ENCODE measurements at places on chromosomes 3 and 15.

GRCh38 chr15:71154607-71155200, 39.4 kb downstream of the THSD4 start:
- DNase-seq, result no peak

DNA sequence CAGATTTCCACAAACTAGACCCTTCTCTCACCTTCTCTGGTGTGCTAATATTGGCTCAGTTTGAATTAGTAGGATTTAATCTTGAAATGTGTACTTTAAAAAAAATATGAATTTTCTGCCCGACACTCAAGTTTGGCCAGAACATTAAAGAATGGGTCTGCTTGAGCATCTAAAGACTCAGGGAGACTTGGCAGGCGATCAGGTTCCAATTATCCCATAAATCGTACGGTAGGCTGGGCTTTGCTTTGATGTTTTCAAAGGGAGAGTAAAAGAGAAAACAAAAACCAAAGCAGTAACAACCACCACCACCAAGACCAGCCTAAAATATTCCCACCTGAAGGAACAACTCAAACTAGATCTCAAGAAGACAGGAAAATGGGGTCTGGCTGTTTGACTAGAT, 230.8 kb downstream of the EBLN2 start:
- DNase-seq, result no peak

DNA sequence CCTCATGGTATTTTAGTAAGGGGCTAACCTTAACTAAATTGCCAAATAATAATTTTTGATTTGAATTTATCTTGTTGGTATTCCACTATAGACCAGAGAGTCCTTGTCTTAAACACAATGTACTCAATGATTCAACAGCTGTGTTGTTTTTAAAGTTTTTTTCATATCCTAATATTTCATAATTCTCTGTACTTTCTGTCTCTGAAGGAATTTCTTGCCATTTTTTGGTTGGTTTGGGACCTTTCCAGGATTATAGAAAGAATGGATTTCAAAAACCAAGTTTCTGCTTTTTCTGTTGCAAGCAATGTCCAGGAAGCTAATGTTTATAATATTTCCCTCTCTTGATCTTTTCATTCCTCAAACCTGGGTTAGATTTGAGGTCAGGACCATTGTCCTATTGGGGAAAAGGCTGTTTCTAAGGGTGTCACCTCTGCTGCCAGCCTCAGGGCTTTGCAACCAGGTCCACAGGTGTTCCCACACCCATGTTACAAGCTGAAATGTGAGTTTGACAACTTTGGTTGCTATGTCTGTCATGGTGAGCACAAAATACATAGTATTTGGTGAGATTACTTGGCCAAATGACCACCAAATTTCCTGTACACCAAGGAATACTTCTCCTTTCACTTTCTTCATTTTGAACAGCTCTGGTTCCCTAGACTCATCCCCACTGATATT, 363.7 kb upstream of the RGMA start:
- DNase-seq, result no peak

DNA sequence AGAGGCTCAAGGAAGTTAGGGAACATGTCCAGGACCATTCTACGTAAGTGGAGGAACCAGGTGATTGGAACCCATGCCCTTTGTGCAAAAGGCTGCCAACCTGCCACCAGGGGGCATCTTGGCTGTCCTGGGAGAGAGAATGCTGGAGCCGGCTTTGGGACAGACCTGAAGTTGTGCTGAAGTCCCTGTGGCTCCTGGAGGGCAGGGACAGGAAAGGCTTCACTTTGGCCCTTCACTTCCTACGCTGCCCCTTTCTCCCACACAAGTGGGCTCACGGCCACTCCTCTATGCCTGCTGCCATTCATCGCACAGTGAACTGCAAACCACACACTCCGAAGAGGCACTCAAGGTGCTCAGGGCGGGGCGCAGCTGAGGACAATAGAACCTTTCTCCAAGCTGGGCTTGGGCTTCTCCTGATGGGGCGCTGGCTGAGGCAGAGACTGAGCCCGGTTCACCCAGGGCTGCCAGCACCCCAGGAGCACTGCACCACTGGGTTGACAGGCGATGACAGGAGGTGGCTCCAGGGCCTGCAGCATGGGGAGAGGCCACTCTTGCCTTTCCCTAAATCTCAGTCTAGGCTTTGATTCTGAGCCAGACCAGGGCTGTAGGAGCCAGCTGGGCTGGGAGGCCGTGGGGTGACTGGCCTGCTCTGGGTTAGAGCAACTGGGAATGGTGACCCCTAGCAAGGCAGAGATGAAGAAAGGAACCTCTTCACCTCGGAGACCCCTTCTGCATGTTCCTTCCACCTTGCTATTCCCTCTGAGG, 8.4 kb downstream of the SHF start:
- no peak for DNase-seq

GRCh38 chr15:39896846-39897245, 23.2 kb downstream of the GPR176 start:
- DNase-seq, result no peak

GRCh38 chr3:138914870-138915502, 32.0 kb downstream of the FOXL2 start:
- no peak for DNase-seq
